ENCODE measurements at places on chromosomes 11 and 22.

DNA sequence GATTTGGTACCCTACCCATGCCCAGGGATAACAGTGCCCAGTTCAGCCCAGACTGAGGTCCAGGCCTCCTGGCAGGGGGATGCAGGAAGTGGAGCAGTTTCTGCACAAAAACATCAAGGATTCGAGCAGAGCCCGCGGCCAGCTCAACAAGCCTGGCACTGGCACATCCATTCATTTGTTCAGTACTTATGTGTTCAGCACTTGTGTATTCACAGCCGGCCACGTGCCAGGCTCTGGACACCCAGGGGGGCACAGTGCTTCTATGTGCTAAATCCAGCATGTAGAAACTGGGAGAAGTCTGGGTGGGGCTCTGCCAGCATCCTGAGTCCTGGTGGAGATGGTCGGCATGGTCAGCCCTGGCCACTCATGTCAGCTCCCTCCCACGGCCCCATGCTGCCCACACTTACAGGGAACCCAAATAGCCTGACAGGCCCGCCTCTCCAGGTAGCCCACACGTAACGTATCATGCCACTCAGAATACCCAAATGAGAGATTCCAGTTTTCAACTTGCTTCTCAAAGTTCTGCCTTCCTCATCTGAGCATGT, 28.5 kb downstream of the LINC01488 start:
- no peak for DNase-seq

DNA sequence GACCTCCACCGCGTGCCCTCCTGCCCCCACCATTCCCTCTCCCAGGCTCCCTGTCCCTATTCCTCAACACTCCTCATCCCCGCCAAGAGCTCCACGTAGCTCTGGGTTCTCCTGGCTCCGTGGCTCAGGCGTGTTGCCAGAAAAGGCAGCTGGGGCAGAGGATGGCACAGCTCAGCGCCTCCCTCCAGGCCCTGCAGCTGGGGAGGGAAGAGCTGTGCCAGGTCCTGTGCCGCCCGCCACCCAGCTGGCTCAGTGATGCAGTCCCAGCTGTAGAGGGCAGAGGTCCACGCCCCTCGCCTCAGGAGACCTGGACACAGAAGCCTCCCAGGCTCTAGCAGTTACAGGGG, 4.2 kb downstream of the ARHGAP1 start:
- DNase-seq, result no peak

- DNase-seq, result peak; percentile 23
Measured at GRCh38 chr11:33893711-33894397, 2.0 kb upstream of the LMO2 start.

- no peak for DNase-seq
Measured at GRCh38 chr22:33389936-33390335, 331.8 kb upstream of the SYN3 start.

DNA sequence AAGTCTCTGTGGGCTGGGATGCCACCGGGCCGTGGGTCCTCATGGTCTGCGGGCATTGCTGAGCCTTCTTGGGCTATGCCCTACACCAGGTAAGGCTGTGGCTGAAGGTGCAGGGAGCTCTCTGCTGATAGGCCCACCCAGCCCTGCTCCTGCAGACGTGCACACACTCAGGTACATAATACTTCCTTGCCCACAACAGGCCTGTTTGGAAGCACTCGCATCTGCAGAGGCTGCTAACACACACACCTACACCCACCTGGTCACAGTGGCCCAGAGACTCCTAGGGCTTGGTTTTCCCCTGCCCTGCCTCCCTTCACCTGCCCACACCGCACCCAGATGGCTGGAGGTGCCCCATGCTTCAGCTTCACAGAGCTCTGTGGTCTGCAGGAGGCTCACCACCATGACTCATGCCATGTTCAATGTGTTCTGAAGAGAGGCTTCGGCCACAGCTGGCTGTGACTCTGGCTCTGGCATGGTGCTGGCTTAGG, 72.8 kb upstream of the KCNQ1OT1 start:
- DNase-seq, result peak; percentile 6
